ENCODE measurements at places on chromosomes 5 and 9.

DNA sequence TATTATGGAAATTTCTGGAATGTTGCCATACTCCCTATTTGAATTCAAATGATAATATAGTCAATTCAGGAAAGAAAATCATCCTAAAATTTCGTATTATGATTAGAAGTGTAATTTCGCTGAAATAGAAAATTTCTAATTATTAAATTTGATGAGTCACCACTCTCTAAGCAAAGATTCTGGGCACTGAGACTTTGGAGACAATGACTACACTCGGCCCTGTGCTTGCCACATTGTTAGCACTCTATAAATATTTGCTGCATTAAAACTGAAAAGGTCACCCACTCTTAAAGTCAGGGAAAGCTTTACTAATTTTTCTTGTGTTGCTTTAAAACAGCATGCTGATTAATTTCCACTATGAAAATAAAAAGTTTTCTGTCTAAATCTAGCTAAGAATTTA, 240.3 kb downstream of the TLE4 start:
- DNase-seq, result no peak

DNA sequence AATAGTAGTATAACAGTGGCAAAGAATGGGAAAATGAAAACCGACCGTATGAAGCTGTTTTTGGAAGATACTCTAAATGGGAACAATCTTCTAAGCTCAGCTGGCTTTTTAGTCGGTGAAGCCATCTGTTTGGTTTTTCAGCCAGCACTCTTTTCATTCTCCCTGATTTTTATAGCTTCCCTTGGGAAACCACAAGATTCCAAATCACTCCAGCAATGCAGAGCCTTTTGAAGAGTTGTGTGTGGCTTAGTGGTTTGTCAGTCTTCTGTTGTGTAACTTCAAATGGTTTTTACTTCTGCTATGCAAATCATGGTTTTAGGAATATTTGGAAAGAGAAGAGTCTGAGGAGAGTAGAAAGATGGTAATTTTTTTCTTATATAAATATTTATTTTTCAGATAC, 180.7 kb downstream of the KDM4C start:
- DNase-seq, result no peak

DNA sequence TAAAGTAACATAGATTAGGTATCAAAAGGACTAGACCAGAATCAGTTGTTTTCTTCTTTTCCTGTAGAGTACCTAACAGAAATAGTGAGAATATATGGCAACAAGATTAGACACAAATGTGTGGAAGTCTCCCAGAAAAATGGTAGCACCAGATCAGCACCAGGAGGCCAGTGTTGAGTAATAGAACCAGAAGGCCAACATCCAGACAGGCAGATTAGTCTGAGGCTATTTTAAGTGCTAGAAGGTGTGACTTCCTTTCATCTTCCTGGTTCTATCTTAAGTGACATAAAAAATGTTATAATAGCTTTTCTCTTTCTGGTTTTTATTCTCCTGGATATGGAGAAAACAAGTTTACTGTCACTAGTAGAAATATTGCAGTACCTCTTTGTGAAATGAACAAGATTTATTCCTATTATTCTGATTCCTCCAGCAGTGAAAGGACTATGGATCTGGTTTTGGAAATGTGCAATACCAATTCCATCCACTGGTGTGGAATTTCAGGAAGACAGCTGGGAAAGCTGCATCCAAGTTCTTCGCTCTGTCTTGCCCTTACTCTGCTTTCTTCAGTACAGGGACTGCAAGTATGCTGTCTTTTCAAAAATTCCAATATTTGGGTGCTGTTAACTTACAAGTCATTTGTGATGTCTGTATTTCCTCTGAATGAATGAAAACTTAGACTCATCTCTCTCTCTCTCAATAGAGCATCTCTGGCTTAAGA, 39.1 kb downstream of the SHLD3 start:
- DNase-seq, result no peak

DNA sequence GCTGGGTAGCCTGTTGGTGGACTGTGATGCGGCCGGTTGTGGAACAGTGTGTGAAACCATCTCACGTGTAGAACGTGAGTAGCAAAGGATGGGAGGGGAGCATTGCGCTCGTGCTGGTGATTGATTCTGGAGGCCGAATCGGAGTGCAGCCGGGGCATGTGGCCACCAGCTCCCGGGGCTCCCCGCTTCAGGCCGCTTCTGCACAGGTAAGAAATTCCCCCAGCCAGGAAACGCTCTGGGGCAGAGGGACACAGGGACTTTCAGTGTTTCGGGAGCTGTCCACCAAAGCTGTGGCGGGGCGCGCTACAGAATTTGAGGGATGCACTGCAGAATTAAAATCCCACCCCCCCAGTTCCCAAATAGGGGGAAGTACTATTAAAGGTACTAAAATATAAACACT, 41.9 kb downstream of the LAMC3 start:
- no peak for DNase-seq

DNA sequence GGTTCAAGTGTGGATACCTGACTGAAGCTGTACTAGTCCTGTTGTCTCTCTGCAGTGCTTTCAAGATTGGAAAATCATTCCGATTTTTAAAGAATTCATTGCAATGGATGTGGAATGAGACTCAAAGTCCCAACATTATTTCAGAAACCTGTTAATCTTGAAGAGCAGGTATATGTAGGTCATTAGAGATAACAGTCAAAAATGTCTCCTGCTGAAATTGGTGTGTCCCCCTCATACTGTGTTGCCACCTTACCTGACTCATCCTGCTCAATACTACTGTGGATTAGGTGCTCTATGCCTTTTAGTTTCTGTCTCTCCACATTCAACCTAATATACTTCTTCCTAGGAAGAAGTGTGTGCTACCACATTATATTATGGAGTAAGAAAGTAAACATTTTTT, 91.1 kb upstream of the NR3C1 start:
- DNase-seq, result no peak

DNA sequence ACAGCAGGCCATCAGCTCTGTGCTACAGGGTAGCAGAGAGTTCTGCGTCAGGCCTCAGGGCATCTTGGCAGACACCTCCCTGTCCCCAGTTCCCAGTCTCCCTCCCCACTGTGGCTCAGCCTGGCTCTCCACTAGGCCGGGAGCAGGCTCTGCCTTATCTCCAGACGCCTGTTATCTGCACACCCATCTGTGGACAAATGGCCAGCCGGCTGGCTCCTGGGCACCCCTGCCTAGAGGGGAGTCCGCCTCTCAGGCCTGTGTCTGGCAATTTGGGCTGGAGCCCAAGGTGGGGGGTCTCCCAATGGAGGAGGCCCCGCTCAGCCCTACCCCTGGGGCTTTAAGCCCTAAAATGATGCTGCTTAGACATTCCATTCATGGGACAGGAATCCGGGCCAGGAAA, 39.2 kb upstream of the HAND1 start:
- DNase-seq, result no peak

DNA sequence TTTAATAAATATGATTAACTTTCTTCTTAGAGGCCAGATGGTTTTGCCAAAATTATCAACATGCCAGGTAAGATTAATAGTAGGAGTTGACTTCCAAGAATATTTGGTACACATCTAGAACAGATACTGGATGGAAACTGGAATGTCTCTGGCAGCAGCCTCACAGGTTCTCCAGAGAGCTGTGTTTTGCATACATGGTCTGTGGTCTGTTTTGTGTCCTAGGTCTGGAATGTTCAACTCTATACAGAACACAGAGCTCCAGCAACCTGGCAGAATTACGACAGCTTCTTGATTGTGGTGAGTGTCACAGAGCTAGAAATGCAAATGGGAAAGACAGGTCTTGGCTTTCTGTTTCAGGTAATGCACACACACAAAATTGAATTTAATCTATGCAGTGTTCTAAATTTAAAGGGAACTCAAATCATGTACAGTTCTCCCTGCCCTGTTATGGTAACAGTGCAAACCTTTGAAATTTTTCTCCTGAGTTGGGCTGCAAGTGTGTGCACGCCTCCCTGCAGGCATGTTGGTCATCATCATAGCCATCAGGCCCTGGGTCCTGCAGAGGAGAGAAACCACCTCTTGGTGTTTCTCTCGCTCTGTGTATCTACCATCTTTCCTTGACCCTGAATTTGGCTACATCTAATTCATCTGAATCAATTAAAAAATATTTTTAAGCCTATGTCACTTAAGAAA, 58.3 kb downstream of the PIK3R1 start:
- no peak for DNase-seq

- DNase-seq, result no peak
These were observed 464.7 kb upstream of the KLF4 start for GRCh38 chr9:107954312-107954711.

GRCh38 chr5:55338810-55339243, 31.0 kb downstream of the MTREX start:
- no peak for DNase-seq

DNA sequence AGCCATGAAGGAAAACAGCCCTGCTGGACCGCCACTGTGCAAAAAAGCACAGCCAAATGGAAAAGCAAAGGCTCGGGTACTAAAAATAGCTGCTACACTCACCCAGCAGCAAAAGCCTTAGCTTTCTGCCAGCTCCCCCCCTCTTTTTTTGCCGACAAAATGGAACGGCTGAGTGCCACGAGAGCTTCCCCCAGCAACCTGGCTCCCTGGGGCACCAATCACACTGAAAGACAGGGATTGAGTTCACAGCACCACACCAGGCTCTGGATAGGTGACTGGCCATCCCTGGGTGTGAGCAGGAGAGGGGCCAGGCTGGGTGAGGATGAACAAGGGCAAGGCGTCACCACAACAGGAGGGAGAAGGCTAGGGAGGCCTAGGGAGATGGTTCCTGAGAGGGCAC, 66.7 kb downstream of the SIL1 start:
- peak; percentile 43 for DNase-seq

DNA sequence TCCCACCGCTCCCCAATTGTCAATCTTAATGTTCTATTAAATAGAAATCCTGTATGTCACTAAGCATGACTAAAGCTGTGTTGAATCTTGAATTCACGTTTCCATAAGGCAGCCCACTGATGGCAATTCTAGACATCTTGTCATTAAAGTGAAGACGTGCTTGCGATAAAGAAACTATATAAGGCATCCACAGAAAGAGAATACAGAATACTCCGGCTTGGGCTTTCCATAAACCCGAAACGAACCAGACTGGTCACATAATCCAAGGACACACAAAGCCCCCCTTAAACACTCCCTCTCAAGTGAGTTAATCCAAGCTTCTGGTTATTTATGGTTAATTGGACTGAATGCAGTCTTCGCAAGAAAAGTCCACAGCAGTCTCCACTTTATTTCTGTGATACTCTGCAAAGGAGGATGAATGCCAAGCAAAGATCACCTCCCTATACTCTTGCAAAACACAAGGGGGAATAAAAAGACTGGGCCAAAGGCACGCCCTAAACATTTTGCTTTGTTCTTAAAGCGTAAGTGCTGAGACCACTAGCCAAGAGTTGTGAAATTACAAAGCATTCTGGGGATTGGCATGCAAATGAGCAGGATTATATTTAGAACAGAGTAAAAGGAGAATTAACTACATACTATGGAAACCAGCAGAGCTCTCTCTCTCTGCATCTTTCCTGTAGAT, 54.7 kb downstream of the DPYSL3 start:
- peak; percentile 30 for DNase-seq

GRCh38 chr9:72911816-72912215, 41.0 kb downstream of the ALDH1A1 start:
- DNase-seq, result no peak

DNA sequence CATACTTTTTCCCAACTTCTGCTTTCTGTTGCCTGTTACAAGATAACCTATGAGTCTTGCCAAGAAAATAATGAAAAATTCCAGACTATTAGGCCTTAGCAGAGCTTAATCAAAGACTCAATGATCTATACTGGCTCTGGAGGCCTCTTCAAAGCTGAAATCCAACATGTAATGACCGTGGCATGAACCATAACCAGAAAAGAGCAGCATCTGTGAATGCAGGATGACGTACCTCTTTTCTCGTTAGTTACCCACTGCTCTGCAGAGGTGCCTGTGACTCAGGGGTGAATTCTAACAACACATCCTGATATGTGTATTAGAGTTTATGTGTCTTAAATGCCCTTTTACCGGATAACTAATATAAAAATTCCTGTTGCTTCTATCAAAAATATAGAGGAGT, 645.4 kb downstream of the PRELID2 start:
- DNase-seq, result no peak

GRCh38 chr9:97594381-97594921, 38.7 kb downstream of the TSTD2 start:
- DNase-seq, result no peak

GRCh38 chr5:124001036-124001615, 489.1 kb downstream of the CSNK1G3 start:
- DNase-seq, result no peak

DNA sequence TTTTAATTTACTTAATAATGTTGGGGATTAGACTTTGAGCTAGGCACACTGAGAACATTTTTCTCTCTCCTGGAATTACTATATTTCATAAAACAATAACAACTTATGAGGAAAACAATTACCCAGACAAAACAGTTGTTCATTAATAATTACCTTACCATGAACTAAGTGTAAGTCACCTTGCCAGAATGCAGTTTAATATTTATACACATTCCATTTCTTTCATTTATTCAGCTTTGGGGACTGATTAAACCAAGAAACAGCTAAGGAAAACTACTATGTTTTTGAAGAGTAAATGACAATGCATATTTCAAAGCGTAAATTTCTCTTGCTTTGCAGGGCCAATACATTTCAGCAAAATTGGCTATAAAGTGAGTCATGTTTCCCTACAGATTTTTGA, 616.2 kb downstream of the PRELID2 start:
- DNase-seq, result no peak

GRCh38 chr5:178674334-178674733, 47.5 kb upstream of the CLK4 start:
- no peak for DNase-seq

GRCh38 chr5:140106101-140106500, 7.8 kb upstream of the PURA start:
- DNase-seq, result no peak

GRCh38 chr5:35458824-35459207, 158.8 kb upstream of the SPEF2 start:
- no peak for DNase-seq

DNA sequence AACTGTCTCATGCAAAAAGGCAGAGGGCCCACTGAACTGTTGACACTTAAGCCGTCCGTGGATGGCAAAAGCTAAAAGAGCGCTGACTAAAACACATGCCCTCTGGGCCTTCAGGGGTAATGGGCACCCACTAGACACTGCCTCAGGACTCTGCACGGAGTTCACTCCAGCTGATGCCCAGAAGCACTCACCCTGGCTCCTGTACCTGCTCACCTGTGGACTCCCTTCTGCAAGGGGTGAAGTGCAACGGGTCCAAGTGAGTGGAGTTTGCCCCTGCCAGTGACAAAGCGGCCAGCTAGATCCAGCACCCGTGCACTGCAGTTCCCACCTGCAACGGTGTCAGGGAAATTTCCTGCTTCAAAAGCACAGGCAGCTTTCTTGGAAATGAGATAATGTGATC, 50.2 kb downstream of the SLC1A1 start:
- no peak for DNase-seq

- no peak for DNase-seq
These were observed 43.6 kb upstream of the NEK6 start for GRCh38 chr9:124214116-124214515.

Measured in NCI-H2227 treated with DMSO at 0.1 percent for 48 hours (cell line).